ENCODE measurements at places on chromosomes 12 and 14.

- no peak for DNase-seq
These were observed 25.6 kb downstream of the UNC79 start for GRCh38 chr14:93456356-93456755.

GRCh38 chr12:121806546-121807423 is 3.0 kb downstream of the SETD1B start:
- DNase-seq: no peak

- DNase-seq: no peak
These were observed 5.2 kb downstream of the MUCL1 start for GRCh38 chr12:54859502-54859901.

GRCh38 chr12:8816448-8817050 is 5.9 kb upstream of the A2ML1 start:
- no peak for DNase-seq

DNA sequence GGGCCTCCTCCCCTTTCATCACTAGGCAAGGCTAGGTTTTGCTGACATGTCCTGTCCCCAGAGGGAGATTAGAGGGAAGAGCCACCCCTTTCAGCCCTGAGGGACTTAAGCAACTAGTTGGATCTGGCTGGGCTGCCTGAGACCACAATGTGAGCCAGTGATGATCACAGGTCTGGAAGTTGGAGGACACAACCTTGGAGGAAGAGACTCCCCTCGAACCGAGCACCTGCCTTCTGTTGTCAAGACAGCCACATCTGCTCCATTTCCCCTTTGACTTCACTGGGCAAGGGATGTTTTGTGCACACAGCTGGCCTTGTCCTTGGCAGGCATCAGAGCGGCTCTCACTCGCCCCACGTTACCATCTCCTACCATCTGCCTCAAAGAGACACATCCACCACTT is 31.4 kb downstream of the MVK start:
- no peak for DNase-seq

DNA sequence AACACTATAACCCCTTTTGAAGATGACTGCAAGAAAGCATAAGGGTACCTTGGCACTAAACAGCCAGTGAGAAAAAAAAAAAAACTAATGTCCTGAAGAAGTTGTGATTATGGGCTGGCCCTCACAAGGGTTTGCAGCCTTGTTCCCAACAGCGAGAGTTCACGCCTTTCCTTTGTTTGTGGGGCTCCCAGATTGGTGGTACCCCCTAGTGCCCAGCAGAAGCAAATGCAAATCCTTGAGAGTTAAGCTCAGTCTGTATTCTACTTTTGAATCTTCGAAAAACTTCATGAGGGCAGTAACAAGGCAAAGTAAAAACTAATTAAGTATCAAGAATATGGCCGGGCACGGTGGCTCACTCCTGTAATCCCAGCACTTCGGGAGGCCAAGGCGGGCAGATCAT is 238.9 kb upstream of the LMO3 start:
- no peak for DNase-seq

DNA sequence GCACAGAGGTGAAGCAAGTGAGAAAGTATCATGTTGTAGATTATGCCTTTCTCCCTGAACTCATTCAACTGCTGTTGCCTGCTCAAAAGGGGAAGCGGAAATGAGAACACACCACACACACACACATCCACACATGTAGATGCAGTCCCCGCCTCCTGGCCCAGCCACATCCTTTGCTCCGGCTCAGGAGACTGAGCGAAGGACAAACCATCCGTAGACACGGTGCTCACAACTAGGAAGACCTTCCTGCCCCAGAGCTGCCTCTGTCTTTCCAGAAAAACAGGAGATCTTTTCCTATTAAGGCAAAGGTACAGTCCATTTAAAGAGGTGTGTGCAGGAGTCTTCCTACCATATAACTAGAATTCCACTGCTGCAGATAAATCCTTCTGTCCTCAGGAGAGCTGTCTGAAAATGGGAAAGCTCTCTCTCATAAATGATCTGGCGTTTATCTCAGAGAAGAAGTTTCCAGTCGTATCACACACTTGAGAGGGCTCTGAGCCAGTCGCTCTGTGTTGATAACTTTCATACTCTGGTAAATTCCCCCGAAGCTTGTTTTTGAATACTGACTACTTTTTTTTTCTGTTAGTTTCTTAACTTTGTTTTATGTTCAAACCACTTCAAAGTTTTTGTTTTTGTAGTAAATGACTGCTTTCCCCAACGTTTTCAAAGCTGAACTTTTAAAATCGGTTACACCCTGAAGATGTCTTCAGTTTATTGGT is at the start of gene TESPA1:
Gene TESPA1 (minus strand): TSS at position 105 of the 719 bp plus-strand sequence. CDS start 10,200 bp downstream, outside the sequence.
- no peak for DNase-seq

GRCh38 chr12:12483438-12483837 is 79.2 kb downstream of the DUSP16 start:
- no peak for DNase-seq

DNA sequence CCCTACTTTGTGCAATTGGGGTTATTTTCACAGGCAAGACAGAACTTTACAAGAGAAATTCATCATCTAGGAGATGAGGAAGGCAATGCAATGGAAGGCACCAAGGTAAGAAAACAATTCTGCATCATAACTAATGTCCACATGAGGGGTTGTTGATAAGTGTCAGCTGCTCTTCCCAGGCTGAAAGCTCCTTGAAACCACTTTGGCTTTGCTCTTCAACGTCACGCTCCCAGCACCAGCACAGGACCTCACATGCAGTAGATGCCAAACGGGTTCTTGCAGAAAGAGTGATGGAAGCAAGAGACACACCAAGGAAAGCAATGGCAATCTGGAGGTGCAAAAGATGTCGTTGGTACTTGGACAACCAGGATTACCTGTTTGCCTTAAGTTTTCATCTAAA is 485.5 kb downstream of the BCL11B start:
- DNase-seq: no peak

DNA sequence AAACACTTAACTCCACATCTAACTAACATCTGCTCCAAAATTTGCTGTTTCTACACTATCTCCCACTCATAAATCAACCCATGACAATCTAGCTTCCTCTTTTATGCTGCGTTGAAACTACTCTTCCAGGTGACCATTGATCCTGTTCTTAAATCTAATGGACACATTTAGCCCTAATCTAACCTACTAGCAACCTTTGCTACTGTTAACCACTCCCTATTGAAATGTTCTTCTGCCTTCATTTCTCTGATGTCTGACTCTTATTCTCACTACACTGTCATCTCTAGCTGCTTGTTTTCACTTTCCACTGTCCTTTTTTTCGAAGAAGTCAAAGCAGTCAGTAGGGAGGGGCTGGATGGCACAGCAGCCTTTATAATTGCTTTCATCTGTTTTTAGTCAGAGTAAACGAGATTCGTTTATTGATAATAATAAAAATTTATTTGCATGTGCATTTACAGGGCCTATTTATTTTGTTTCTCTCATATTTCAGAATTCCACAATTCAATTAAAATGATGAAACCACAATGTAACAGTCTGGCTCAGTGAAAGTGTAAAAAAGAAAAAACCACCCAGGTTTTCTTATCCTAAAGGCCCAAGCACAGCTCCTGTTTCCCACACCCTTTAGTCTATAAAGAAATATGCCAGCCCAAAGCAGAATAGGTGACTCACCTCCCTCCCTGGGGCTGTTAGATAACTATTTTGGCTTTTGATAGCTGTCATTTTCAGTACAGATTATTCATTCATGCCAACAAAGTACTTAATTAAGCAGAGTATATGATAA is 44.9 kb downstream of the ATP2B1 start:
- DNase-seq: peak; percentile 26

DNA sequence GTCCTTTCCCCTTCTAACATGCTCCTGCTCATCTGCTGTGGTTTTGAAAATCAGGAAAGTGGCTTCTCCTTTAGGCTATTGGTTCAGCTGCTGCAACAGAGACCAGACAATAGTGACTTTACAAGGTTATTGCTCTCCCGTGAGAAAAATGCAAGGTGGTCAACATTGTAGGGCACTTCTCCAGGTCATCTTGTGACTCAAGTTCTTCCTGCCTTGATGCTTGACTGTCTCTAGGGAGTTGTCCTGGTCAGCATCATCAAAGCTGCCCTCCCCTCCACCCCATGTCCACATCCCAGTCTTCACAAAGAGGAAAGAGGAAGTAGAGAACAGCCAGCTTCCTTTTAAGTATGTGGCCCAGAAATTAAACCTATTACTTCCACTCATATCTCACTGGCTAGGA is 3.9 kb upstream of the TMEM63C start:
- DNase-seq: no peak

- no peak for DNase-seq
These were observed 14.5 kb upstream of the WDR89 start for GRCh38 chr14:63656194-63656593.

- DNase-seq: no peak
These were observed 27.0 kb downstream of the HPD start for GRCh38 chr12:121831571-121832245.

DNA sequence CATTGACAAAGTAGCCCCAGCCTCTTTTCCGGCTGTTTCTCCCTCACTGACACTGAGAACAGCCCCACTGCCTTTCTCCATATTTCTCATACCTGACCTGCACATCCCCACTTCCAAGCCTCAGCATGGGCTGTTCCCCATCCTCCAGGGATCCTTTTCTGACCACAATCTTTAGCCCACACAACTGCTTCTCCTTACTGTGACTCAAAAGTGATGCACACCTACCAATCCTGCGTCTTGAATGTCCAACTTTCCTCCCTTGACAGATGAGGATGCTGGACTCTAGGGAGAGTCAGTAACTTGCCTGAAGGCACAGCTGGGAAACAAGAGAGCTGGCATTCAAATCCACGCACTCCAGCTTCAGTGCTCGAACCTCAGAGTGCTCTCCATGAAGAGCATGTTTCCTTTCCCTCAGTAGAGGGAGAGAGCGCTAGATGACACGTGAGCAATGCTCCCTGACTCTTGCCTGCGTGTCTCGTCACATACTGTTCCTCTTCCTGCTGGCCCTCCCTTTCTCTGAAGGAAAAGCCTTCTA is 75.6 kb downstream of the NTF3 start:
- no peak for DNase-seq

- no peak for DNase-seq
These were observed 82.9 kb downstream of the RCOR1 start for GRCh38 chr14:102675396-102675795.

GRCh38 chr12:110117956-110118685 is 6.0 kb upstream of the IFT81 start:
- no peak for DNase-seq

- no peak for DNase-seq
These were observed 30.4 kb downstream of the HEATR5A start for GRCh38 chr14:31389946-31390345.

GRCh38 chr12:88377973-88378372 is 202.3 kb downstream of the KITLG start:
- DNase-seq: no peak

DNA sequence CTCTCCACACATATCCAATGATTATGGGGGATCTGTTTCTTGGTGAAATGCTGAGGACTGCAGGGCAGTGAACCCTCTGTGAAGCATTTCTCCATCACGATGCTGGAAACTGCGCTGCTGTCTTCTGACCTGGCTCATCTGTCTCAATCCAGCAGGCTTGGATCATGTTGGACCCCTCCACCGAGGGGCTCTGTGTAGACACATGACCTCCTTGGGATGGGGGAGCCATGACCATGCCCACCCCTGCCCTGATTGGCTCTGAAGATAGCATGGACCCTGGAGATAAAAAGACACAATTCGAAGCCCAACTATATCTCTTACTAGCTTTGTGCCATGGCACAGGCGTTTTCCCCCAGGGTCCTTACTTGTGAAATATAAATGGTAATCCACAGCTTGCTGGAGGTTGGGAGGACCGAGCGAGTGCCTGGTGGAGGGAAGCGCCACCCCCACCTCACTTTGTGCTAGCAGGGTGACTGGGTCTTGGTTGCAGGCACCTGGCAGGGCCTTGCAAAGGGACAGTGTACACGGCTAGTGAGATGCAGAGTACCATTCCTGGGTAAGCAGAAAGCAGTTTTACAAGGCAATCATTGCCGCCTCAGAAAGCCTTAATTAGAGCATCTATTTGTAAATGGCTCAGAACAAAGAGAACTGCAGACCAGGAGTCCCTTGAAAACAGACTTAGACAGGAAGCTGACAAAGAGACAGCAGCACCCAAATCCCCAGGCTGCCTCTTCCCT is 2.4 kb upstream of the KRT83 start:
- no peak for DNase-seq

GRCh38 chr12:104306943-104307654 is 3.6 kb downstream of the EID3 start:
- DNase-seq: no peak

DNA sequence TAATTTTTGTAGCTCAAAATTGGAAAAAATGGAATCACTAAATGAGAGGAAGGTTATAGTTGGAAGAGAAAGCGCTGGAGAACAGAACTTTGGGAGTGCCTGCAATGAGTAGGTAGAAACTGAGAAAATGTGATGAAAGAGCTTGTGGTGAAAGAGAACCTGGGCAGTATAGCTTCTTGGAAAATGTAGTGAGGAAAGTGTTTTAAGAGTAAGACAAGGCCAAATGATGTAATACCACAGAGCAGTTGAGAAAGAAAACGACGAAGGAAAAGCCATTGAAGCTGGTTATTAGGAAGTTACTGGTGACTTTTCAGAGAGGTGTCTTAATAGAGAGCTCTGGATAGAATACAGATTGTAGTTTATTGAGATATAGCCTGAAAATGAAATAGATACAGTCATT is 255.3 kb downstream of the AEBP2 start:
- DNase-seq: no peak

DNA sequence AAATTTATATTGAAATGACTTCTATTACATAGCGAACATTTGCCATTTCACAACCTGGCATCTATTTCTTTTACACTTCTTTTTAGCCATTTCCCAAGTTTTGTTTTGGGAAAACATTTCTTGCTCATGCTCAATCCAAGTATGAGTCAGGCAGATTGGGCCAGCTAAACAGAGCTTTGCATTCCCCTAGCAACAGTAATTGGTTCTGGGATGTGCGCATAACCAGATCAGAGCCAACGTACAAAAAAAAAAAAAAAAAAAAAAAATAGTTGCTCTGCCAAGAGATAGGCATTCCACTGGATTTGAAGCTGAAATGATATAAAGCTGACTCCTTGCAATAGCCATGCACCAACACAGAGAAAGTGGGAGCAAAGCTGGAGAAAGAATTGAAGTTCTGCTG is 37.5 kb downstream of the PLCZ1 start:
- DNase-seq: peak; percentile 94
